ENCODE measurements at places on chromosomes 4 and X.

GRCh38 chrX:115639334-115639880 lies 78.4 kb downstream of the PLS3 start:
- H3K4me3 ChIP-seq: no peak overlapping the region
- no peaks in the 10 kb centered on the region for H3K4me1 ChIP-seq
- peaks cover 17% of the 10 kb centered on the region for H3K36me3 ChIP-seq

- H3K4me1 ChIP-seq: peaks cover 68% of the 10 kb centered on the region
- H3K27me3 ChIP-seq: no peaks in the 10 kb centered on the region
- DNase-seq: no peak
These were observed 58.1 kb downstream of the MAML3 start for GRCh38 chr4:140095694-140096482.

- peaks cover 3% of the 10 kb centered on the region for H3K4me1 ChIP-seq
- no peak overlapping the region for H3K27ac ChIP-seq
- no peak overlapping the region for H3K4me3 ChIP-seq
- no peaks in the 10 kb centered on the region for H3K36me3 ChIP-seq
These were observed 69.0 kb upstream of the IL15 start for GRCh38 chr4:141567326-141567915.

GRCh38 chr4:173490256-173490655 lies 39.8 kb downstream of the HAND2 start:
- peaks cover 35% of the 10 kb centered on the region for H3K27me3 ChIP-seq
- no peaks in the 10 kb centered on the region for H3K36me3 ChIP-seq
- peaks cover 4% of the 10 kb centered on the region for H3K4me1 ChIP-seq
- H3K27ac ChIP-seq: no peak overlapping the region

- H3K4me1 ChIP-seq: no peaks in the 10 kb centered on the region
- H3K27me3 ChIP-seq: peaks cover 3% of the 10 kb centered on the region
- H3K4me3 ChIP-seq: no peak overlapping the region
- H3K36me3 ChIP-seq: no peaks in the 10 kb centered on the region
- DNase-seq: peak; percentile 12
These were observed 168.4 kb upstream of the GK2 start for GRCh38 chr4:79576429-79576753.

GRCh38 chr4:173046818-173047217 lies 121.8 kb upstream of the GALNT7 start:
- H3K27ac ChIP-seq: no peak overlapping the region
- no peaks in the 10 kb centered on the region for H3K27me3 ChIP-seq
- no peak overlapping the region for H3K4me3 ChIP-seq
- H3K36me3 ChIP-seq: no peaks in the 10 kb centered on the region

DNA sequence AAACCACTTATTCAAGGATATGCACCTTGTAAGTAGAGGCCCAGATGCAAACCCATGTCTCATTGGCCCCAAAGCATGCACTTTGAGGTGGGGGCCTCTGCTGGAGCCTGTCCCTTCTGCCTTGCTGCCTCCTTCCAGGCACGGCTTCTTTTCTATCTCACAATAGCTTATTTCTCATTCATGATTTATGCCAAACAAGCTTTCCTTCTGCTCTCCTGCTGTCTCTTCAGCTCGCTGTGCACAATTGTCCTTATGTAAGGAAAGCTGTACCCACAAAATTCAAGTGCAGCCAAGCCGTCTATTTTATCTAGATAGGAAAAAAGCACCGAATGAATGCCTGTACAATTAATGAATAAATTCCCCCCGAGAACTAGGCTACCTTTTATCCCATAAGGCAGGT lies 124.8 kb upstream of the PACRGL start:
- no peaks in the 10 kb centered on the region for H3K36me3 ChIP-seq
- no peak for DNase-seq
- H3K4me1 ChIP-seq: no peaks in the 10 kb centered on the region
- H3K4me3 ChIP-seq: no peak overlapping the region
- H3K27me3 ChIP-seq: no peaks in the 10 kb centered on the region

- H3K27me3 ChIP-seq: peaks cover 43% of the 10 kb centered on the region
- no peak overlapping the region for H3K4me3 ChIP-seq
- peaks cover 3% of the 10 kb centered on the region for H3K4me1 ChIP-seq
- no peak for DNase-seq
These were observed 104.0 kb downstream of the CPZ start for GRCh38 chr4:8696369-8697127.

DNA sequence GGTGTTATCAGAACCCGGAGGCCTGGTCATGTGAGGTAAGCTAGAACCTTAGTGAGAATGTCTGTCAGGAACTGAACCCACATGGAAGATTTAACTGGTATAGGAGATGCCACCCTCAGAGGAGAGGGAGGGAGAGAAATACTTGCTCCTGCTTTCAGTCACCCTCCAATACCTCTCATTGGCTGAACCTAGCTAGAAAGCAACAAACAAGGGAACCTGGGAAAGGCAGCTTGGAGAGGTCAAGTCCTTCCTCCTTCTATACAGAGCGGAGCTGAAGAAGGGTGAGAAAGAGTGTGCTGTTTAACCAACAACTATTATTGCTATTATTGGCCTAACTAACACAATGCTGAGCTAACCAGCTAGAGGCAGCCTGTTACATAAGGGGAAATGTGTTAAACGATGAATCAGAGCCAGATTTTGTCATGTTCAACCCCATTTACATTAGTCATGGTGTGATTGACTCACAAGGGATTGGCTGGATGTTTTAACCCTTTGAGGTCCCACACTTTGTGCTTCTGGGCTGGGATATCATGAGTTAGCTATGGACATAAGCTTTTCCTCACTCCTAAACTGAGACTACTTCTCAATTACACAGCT lies 96.5 kb upstream of the ESX1 start:
- H3K27me3 ChIP-seq: peaks cover 10% of the 10 kb centered on the region
- DNase-seq: no peak
- H3K36me3 ChIP-seq: no peaks in the 10 kb centered on the region
- no peaks in the 10 kb centered on the region for H3K4me1 ChIP-seq

DNA sequence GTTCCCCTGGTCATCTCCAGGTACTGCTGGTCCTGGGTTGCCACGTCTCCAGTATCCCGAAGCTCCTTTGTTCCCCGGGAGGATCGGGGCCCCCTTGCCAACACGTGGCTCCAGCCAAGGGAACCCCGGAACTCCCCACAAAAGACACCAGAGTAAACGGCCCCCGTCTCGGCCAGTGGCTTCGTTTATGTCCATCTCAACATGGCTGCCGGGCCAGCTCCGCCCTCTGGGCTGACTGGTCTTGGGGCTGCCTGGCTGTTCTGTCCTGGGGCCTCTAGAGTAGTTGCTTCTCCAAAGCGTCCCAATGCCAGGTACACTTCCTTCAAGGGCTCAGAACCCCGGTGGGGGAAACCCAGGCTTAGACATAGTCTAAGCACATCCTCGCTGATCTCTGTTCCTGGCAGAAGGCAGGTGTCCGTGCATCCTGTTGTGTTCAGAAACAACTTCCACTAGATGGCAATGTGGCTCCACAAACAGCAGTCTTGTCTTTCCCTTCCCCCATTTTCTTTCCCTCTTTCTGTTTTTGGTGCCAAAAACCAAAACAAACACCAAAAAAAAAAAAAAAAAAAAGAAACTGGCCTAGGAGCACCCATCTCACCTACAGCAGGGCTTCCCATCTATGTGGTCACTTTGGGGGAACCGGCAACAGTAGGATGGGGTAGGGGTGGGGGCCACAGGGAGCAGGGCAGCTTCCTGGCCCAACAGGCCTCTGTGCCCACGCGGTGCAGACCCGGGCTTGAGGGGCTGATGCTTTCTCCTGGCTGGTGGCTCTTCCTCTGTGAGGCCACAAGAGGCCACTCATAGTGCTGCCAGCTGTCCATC lies 35.3 kb downstream of the NBDY start:
- H3K36me3 ChIP-seq: peaks cover 5% of the 10 kb centered on the region
- no peak overlapping the region for H3K4me3 ChIP-seq
- H3K27me3 ChIP-seq: no peaks in the 10 kb centered on the region
- H3K4me1 ChIP-seq: no peaks in the 10 kb centered on the region
- H3K27ac ChIP-seq: no peak overlapping the region

- H3K4me1 ChIP-seq: no peaks in the 10 kb centered on the region
- H3K36me3 ChIP-seq: no peaks in the 10 kb centered on the region
- H3K27me3 ChIP-seq: no peaks in the 10 kb centered on the region
- no peak overlapping the region for H3K4me3 ChIP-seq
These were observed 25.7 kb downstream of the CPEB2 start for GRCh38 chr4:15027921-15028435.

GRCh38 chr4:183504064-183504929 lies 561 bp upstream of the ING2 start:
- H3K27me3 ChIP-seq: no peaks in the 10 kb centered on the region
- peak; percentile 99 for DNase-seq
- peaks cover 27% of the 10 kb centered on the region for H3K4me1 ChIP-seq
- H3K4me3 ChIP-seq: peak overlapping the region; percentile 96
- no peaks in the 10 kb centered on the region for H3K36me3 ChIP-seq

GRCh38 chr4:108149588-108150380 lies 18.9 kb downstream of the LEF1 start:
- DNase-seq: no peak
- no peaks in the 10 kb centered on the region for H3K36me3 ChIP-seq
- peaks cover 3% of the 10 kb centered on the region for H3K4me1 ChIP-seq
- no peak overlapping the region for H3K4me3 ChIP-seq

DNA sequence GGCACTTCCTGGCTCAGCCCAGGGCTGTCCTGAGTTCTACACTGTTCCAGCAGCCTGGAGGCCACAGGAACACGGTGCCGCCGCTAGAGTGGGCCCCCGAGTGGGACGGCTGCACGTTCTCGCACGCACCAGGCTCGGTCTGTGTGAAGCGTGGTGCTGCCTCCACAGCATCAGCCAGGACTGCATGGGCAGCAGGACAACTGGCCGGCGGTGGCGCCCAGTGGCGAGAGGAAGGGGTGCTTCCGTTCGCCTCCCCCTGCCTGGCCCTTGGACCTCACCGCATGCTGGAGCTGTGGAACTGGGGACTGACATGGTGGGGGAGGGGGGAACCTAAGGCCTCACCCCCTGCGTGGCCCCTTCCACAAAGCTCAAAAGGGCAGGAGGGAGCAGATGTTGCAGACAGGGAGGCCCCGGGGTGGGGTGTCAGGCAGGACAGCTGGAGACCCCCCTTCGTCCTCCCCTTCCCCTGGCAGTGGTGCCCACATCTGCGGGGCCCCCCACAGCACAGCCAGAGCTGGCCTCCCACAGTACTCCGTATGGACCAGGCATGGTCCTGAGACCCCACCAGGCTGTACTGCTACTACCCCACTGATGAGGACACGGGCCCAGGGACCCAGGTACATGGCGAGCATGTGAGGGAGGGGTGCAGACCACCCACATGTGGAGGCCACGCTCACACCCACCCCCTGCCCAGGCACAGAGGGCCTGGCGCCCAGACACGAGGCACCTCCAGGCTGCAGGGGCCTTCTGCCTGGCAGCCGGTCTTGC lies 58.5 kb downstream of the ACOX3 start:
- H3K4me1 ChIP-seq: peaks cover 2% of the 10 kb centered on the region
- H3K36me3 ChIP-seq: peaks cover 7% of the 10 kb centered on the region
- H3K27me3 ChIP-seq: no peaks in the 10 kb centered on the region
- H3K27ac ChIP-seq: no peak overlapping the region

GRCh38 chrX:23773601-23774175 lies 9.3 kb upstream of the SAT1 start:
- H3K27me3 ChIP-seq: no peaks in the 10 kb centered on the region
- no peak for DNase-seq
- no peaks in the 10 kb centered on the region for H3K36me3 ChIP-seq
- no peak overlapping the region for H3K4me3 ChIP-seq
- H3K27ac ChIP-seq: no peak overlapping the region
- no peaks in the 10 kb centered on the region for H3K4me1 ChIP-seq

- H3K36me3 ChIP-seq: peaks cover 17% of the 10 kb centered on the region
- H3K4me3 ChIP-seq: no peak overlapping the region
- no peak overlapping the region for H3K27ac ChIP-seq
- no peaks in the 10 kb centered on the region for H3K27me3 ChIP-seq
These were observed 11.2 kb downstream of the FHDC1 start for GRCh38 chr4:152947311-152947710.

DNA sequence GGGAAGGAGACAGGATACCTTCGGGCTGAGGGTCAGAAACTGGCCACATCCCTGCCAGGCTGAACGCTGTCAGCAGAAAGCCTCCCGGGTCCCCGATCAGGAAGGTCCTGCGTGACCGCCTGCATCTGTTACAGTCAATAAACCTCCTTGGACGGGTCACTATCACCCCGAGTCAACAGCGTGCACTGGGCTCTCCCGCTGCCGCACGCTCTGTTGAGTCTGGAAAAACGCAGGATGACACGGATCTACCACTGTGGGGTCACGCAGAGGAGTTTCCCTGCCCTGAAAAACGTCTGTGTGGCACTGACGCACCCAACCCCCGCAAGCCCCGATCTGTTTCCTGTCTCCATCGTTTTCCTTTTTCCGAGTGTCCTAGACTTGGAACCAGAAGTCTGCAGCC lies 12.1 kb downstream of the PPP2R3B start:
- peaks cover 15% of the 10 kb centered on the region for H3K4me1 ChIP-seq
- DNase-seq: no peak
- H3K27me3 ChIP-seq: peaks cover 32% of the 10 kb centered on the region
- no peak overlapping the region for H3K27ac ChIP-seq
- peaks cover 3% of the 10 kb centered on the region for H3K36me3 ChIP-seq

- no peak overlapping the region for H3K4me3 ChIP-seq
- peaks cover 9% of the 10 kb centered on the region for H3K4me1 ChIP-seq
- H3K27ac ChIP-seq: no peak overlapping the region
These were observed 110.4 kb upstream of the ATXN3L start for GRCh38 chrX:13430136-13430827.

DNA sequence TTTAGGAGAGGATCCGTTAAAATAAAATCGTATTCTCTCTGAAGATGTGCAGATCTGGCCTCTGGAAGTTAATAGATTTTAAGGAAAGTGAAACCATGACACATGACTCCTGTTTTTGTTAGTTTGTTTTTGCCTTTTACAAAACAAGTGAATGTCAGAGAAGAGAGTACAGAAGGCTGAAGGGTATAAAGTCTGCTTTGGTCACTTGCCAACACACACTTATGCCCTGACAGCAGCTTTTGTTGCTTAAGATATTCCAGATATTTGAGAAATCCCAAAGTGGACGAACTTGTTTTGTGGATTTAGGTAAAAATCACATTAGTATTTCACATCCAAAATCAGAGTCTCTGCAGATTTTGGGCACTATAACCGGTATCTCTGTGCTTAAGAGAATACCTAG lies 192.4 kb upstream of the RASGEF1B start:
- H3K36me3 ChIP-seq: no peaks in the 10 kb centered on the region
- no peaks in the 10 kb centered on the region for H3K27me3 ChIP-seq
- DNase-seq: no peak
- H3K4me1 ChIP-seq: peaks cover 3% of the 10 kb centered on the region

DNA sequence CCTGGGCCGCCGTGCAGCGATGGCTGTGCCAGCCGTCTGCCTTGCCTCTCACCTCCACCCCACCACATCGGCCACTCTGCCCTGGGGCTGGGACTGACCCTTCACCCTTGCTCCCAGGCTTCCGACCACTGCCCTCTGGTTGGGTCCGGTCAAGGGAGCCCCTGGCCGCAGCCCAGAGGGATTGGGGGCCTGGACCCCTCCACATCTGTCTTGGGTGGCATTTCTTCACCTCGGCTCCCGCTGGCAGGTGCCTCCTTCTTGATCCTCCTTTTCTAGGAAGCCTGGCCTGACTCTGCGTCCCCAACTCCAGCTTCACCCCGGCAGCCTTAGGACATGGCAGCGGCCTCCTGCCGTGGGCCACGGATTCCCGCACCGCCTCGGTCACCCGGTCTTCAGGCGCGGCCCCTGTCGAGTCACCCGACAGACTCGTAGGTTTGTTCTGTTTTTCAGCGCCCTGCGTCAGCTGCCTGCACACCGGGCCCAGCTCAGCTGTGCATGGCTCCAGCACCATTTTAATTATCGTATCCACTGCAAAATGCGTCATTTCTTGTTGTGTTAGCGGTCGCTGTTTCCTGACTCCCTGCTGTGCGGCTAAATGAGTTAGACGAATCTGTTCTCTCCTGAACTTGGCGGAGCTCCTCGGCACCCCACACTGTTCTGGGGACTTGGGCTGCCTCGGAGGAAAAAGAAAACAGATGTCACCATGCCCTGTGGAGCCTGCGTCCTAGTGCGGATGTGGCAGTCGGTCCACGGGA lies 124.0 kb downstream of the FAM53A start:
- H3K4me1 ChIP-seq: peaks cover 9% of the 10 kb centered on the region
- H3K27me3 ChIP-seq: peaks cover 7% of the 10 kb centered on the region
- H3K36me3 ChIP-seq: no peaks in the 10 kb centered on the region
- H3K4me3 ChIP-seq: no peak overlapping the region

Measured in progenitor cell of endocrine pancreas (in vitro differentiated cells).